ENCODE measurements at places on chromosomes 1 and 21. TPM values are rescaled to one million over a fixed set of nuclear protein-coding genes. Genes with fewer than 3 reads are reported as not detected.

DNA sequence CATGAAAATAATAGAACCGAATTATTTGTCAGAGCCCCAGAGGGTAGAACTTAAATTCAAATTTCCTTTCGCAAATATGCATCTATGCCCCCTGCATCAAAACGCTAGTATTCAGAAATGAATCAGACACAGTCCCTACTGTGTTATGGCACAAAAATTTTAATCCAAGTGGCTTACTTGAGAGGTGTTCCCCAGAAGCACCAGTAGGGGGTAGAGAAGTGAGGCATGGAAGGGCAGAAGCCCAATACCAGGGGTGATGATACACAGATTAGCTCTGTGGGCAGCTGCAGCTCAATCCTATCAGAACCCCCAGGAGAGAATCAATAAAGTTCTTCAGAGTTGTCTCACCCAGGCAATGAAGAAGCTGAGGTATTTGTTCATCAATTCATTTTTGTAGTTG, 342.2 kb downstream of the OMA1 start:
- DNase-seq, result no peak
- H3K27ac ChIP-seq, result no peak overlapping the region
- H3K27me3 ChIP-seq, result no peaks in the 10 kb centered on the region
- H3K4me1 ChIP-seq, result no peaks in the 10 kb centered on the region
- H3K36me3 ChIP-seq, result no peaks in the 10 kb centered on the region
- H3K4me3 ChIP-seq, result no peak overlapping the region

The CASQ2 gene
- total RNA-seq, result not detected

The RGS16 gene
- total RNA-seq, result 58.9 TPM

The OR2T34 gene
- total RNA-seq, result not detected

DNA sequence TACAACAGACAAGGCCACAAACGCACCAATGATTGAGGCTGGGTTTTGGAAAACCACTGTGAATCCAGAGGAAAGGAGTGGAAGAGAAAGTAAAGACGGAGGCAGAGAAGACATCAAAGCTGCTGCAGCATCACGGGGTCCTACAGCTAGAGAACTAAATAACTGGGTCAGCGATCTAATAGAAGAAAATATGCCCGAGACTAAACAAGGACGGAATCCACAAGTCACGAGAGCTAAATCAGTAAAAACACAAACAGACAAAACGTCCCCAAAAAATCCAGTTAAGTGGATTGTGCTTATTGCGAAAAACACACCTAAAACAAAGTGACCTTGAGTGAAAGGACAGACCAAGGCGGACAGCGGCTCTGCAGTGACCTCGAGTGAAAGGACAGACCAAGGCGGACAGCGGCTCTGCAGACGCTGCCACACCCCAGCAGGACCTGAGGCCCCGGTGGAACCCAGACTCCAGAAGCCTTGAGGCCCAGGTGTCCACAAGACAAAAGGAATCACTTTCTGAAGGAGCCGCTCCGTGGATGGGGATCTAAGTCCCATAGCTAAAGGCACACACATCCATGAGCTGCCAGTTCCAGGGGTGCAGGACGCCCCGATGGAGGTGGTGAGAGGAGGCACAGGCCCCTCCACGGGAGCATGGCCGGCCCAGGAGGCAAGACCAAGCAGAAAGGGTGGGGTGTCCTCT, 6.0 kb downstream of the FTCD start:
- no peak for DNase-seq
- no peak overlapping the region for H3K27ac ChIP-seq
- H3K36me3 ChIP-seq, result no peaks in the 10 kb centered on the region
- no peak overlapping the region for H3K4me3 ChIP-seq
- H3K27me3 ChIP-seq, result no peaks in the 10 kb centered on the region

DNA sequence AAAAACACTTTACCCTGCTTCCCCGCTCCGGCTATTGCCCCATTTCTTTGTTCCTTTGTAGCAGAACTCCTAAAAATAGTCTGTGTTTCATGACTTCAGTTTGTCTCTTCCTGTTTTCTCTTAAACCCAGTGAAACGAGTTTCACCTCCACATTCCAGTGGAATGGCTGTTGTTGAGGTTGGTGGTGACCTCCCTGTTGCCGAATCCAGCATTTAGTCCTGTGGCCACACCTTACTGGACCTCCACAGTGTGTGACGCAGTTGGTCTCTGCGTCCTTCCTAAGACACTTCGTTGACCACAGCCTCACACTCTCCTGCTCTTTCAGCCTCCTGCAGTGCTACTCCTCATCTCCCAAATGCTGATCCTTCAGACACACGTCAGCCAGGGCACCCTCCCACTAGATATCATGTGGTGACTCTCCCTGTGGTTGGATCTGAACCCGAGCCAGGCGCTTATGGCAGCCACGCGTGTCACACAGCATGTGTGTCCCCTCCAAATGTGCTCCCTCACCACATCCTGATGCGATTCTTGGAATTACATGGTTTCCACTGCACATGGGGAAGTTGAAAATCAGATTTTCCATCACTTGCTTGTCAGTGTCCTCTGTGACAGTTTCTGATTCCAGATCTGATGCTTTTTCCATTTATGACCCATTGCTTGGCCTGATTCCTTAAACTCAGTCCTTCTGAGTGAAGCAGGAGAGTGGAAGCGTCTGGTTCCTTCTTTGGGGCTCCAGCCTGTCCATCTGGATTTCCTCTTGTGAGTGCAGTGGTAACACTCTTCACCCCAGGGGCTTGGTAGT, 99.1 kb upstream of the ARTN start:
- H3K27ac ChIP-seq, result peak overlapping the region; percentile 55
- peaks cover 14% of the 10 kb centered on the region for H3K4me1 ChIP-seq
- DNase-seq, result no peak
- no peak overlapping the region for H3K4me3 ChIP-seq
- no peaks in the 10 kb centered on the region for H3K27me3 ChIP-seq

The DPT gene
- total RNA-seq, result not detected

DNA sequence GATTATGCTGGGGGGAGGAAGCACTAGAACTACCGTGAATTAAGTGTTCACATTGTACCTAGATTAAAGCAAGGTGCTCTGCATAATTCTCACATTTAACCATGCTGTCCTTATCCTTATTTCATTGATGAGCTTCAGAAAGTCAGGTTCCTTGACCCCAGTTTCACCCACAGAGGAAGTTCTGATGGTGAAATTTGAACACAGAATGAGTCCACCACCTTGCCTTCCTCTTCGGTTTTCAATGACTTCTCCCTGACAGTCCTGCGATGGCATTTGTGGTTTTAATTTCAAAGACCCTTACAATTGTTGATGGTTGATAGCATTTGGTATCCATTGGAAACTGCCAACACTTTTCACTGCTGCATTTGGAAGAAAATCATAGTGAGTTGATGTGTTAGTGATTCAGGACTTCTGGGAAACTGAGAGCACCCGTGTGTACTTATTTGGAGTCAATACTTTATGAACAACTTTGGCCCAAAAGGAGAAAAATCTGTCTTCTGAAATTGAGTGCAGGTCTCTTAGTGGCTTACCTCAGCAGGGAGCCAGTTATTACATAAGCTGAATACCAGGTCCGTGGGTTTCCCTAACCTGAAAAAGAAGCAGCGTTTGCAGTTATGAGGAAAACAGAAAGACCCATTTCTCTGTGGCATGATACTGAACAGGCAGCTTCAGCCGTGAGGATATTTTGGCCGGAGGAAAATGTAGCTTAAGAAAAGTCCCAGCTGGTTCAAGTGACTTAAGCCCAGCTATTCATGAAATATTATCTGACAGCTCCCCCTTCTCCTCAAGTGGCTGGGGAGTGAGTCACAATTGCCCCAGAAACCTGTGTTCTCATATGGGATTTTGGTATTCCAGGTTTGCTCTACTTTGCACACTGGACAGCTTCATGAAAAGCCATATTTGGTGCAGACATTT, 47.5 kb downstream of the ROR1 start:
- H3K4me1 ChIP-seq, result no peaks in the 10 kb centered on the region
- no peak overlapping the region for H3K4me3 ChIP-seq
- H3K27ac ChIP-seq, result no peak overlapping the region
- H3K36me3 ChIP-seq, result no peaks in the 10 kb centered on the region
- no peaks in the 10 kb centered on the region for H3K27me3 ChIP-seq
- no peak for DNase-seq

- peaks cover 28% of the 10 kb centered on the region for H3K4me1 ChIP-seq
- no peaks in the 10 kb centered on the region for H3K27me3 ChIP-seq
- peak overlapping the region; percentile 57 for H3K27ac ChIP-seq
- DNase-seq, result no peak
- H3K4me3 ChIP-seq, result peak overlapping the region; percentile 83
Measured at GRCh38 chr1:9822897-9823692, 670 bp downstream of the CLSTN1 start.

GRCh38 chr1:11581445-11581991, 72.7 kb downstream of the FBXO2 start:
- H3K27me3 ChIP-seq, result peaks cover 4% of the 10 kb centered on the region
- H3K4me1 ChIP-seq, result no peaks in the 10 kb centered on the region
- no peak overlapping the region for H3K4me3 ChIP-seq
- DNase-seq, result no peak

The VTCN1 gene
- total RNA-seq, result not detected

- no peaks in the 10 kb centered on the region for H3K27me3 ChIP-seq
- no peak for DNase-seq
- no peaks in the 10 kb centered on the region for H3K4me1 ChIP-seq
- no peak overlapping the region for H3K4me3 ChIP-seq
- no peaks in the 10 kb centered on the region for H3K36me3 ChIP-seq
Measured at GRCh38 chr1:175303201-175303707, 110.7 kb upstream of the KIAA0040 start.

All from CD8-positive, alpha-beta memory T cell (primary cell).